Cortex of kidney (tissue), 1 donor: ENCODE measurements at places on chromosomes 3 and 15.

- no peak for DNase-seq
Observed at GRCh38 chr3:50442945-50443579, 60.4 kb downstream of the CACNA2D2 start.

DNA sequence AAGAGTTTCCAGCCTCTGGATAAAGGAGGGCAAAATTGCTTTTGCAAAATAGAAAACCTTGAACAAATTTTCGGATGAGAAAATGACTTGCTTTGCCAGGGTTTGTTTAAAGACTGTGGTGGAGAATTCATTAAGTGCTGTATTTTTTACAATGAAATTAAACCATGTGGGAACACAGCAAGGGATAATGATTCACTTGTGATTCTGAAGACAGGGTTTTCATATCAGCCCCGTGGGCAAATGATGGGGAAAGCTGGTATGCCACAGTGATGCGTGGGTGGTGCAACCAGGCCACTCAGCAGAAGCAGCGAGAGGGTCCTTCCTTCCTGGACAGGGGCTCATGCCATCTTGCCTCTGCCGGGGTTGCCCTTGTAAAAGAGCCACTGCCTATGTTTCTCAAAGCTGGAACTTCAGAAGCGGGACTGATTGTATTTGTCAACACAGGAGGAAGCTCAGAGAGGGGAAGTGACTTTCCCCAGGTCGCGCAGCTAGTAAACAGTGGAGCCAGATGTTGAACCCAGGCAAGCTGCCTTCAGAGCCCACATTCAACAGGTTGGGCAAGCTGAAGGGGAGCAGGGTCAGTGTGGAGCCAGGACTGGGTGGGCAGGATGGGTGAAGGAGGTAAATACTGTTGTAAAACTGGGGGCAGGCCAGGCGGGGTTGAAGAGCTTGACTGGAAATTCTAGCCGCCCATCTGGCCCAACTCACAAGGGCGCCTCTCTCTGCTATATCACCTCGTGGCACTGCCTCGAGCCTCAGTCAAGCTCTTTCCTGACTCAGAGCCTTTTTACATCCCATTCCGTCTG, 79.1 kb downstream of the TOP2B start:
- no peak for DNase-seq

DNA sequence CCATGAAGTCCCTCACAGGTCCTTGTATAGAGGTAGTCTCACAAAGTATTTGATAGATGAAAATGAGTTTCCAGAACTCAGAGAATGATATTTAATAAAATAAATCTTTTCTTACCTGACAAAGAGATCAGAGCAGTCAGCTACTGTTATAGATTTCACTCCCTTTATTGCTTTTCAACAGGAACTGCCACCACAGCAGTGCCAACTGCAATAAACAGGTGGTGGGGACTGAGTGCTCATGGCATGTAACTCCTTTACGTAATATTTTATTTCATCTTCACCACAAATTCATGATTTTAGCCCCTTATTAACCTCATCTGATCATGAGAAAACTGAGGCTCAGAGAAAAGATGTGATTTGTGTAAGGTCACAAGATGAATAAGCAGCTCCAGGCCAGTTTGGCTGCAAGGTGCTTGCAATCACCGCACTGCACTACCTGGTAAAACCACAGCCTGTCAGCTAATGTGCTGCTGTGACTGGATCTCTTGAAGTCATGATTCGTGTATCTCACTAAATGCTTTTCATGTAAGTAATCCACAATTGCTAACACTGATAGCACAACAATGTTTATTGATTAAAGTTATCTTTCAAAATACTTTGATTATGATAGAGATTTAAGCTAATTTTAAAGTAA, 78.8 kb downstream of the WNT5A start:
- DNase-seq: no peak

DNA sequence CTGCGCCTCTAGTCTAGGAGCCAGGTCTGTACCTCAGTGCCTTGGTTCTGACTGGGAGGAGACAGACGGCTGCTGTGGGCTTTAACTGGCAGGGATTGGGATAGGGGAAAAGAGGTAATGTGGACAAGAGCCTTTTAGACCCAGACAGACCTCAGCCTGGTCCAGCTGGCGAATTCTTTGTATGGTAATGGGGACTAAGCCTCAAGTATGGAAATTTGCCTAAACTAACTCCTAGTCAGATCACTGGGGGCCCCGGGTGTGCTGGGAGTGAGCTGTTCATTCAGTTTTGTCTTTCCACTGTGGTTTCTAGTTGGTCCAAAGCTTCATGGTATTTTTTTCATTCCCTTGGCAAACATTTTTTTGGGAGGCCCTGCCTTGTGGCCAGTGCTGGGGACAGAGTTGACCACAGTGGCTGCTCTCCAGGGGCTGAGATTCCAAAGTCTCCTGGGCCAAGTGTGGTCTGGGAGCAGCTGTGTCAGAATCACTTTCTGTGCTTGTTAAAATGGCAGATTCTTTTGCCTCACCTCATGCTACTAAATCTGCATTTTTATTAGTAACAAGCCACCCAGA, 261.4 kb upstream of the C2CD4B start:
- DNase-seq: no peak

DNA sequence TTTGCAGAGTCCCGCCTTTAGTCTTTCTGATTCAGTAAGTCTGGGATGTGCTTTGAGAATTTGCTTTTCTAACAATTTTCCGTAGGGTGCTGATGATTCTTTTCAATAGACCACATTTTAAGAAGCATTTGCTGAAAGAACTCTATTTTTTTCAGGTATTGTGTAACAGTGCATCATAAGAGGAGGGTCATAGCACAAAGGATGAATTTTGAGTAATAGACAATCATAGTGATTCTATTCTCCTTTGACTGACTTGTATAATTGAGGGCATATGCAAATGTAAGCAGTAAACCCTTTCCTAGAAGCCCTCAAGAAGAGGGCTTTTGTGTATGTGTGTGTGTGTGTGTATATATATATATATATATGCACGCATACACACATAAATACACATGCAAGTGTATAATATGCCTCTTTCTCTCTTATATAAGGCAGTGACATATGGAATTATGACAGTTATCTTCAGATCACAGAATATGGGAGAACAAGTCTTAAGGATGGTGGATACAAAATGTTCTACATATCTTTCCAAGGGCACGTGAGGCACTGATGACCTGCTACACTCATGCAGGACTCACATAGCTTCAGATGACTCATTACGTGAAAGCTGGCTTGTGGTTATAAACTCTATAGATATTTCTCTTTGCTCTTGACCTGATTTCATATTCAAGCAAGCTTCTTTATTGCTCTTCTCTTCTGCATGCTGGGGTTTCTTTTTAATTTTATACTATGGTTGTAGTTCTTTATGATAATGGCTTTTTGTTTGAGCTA, 6.5 kb upstream of the PLSCR1 start:
- no peak for DNase-seq

DNA sequence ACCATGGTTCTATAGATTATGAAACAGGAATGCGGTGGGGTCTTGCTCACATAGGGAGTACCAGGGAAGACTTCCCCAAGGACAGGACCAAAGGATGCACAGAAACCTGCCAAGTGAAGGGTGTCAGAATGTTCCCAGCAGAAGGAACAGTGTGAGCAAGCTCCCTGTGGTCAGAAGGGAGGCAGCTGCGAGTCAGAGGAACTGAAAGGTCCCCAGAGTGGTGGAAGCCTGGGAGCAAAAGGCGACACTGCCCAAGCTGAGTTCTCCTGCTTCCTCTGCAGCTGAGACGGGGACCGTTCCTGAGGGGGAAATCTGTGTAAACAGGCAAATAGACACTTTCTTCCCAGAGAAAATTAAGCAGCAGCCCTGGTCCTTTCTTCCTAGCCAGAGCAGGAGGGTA, 14.2 kb upstream of the SLC6A6 start:
- no peak for DNase-seq

DNA sequence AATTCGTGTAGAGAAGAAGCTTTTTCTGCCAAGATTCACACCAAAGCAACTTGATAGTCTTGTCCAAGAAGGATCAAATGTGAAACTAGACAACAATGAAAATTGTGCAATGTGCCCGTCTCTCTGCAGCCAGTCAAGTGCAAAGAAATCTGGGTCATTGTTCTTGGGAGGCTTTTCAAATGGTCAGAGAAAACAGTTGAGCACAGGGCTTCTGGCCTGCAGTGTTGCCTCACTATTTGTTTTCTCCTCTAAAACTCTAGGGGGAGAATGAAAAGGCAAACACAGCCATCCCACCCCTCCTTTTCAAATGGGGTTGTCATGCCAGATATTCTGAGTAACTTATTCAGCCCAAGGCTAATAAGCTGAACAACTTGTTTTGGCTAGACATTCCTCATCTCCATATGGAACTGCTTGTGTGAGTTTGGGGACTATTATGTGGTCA, 417.6 kb upstream of the CDIN1 start:
- no peak for DNase-seq

DNA sequence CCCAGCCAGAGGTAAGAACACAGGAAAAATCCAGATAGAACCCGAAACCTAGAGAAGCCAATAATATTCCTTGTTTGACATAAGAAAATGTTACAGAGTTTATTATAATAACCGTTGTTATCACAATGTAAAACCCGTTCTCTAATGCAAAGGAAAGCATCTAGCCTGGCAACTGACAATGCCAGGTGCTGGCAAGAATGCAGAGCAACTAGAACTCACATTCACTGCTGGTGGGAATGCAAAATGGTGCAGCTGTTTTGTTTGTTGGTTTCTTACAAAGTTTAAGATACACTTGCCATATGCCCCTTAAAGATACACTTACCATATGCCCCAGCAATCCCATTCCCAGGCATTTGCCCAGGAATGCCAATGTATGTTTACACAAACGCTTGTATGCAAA, 23.4 kb downstream of the VPS39 start:
- DNase-seq: no peak

- no peak for DNase-seq
Observed at GRCh38 chr3:125017406-125017805, 38.4 kb downstream of the HEG1 start.

- no peak for DNase-seq
Observed at GRCh38 chr15:62105266-62105665, 38.5 kb downstream of the C2CD4A start.

DNA sequence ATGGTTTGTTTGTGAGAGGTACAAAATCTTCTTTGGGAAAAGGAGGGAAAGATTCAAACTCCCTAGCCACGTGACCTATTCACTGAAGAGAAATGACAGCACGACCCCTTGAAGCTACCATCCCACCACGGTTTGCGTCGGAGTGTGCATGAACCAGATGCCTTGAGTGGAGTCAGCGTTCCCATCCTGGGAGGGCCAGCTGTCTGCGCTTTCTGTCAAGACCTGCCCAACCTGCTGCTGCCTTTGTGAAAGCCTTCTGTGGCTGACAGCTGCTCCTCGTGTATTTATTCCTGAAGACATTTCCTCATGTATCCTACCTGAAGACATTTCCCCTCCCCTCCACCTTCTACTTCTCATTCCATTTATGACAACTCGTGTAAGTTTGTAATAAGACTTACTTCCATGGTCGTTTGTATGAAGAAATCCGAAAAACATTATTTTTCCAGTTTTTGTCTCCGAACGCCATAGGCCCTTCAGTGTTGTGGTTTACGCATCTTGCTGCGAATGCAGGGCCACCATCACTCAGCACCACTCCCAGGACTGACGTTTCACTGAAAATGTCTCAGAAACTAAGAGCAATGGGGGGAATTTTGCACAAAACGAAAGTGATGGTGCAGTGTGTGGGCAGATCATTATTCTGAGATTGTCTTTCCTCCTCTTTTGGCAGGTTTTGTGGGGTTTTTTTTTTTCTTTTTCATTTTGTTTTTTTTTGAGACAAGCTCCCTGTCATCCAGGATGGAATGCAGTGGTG, 18.9 kb downstream of the EBLN2 start:
- DNase-seq: no peak

DNA sequence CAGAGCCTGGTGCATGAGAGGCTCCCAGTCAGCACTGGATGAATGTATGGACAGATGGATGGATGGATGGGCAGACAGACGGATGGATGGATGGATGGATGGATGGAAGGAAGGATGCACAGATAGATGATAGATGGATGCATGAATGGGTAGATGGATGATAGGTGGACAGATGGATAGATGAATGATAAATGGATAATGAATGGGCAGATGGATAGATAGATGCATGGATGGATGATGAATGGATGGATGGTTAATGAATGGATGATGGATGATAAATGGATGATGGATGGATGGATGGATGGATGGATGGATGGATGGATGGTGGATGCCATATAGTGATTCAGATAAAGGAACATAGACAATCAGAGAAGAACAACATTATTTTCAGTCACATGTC, 71.0 kb downstream of the SLC6A11 start:
- DNase-seq: no peak

- DNase-seq: no peak
Observed at GRCh38 chr3:135865085-135865484, 100.4 kb upstream of the PPP2R3A start.

DNA sequence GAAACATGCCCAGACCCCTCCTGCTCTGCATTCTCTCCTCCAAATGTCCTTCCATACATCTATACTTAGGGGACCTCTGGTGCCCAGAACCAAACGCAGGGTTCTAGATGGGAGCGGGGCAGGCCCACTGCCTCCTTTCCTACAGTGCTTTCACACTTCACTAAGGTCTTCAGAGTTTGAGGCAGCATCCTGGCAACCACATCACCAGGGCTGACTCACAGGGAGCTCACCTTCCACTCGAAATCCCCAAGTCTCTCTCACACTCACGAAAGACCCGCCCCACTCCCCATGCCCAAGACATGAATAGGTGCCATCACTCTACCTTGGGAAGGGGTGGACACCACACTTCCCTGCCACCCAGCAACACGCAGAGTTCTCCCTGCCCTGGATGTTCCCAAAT, 18.9 kb downstream of the HOMER2 start:
- DNase-seq: no peak

- DNase-seq: no peak
Observed at GRCh38 chr3:57696801-57697321, 4.0 kb upstream of the DENND6A start.

- DNase-seq: no peak
Observed at GRCh38 chr3:119301662-119302061, 7.5 kb downstream of the ARHGAP31 start.

GRCh38 chr3:105448338-105448982, 81.8 kb downstream of the ALCAM start:
- DNase-seq: no peak

GRCh38 chr15:62994975-62995681, 47.4 kb upstream of the TPM1 start:
- no peak for DNase-seq

- no peak for DNase-seq
Observed at GRCh38 chr15:54032066-54032465, 53.8 kb downstream of the UNC13C start.

- no peak for DNase-seq
Observed at GRCh38 chr15:66911131-66911700, 154.2 kb upstream of the SMAD3 start.

DNA sequence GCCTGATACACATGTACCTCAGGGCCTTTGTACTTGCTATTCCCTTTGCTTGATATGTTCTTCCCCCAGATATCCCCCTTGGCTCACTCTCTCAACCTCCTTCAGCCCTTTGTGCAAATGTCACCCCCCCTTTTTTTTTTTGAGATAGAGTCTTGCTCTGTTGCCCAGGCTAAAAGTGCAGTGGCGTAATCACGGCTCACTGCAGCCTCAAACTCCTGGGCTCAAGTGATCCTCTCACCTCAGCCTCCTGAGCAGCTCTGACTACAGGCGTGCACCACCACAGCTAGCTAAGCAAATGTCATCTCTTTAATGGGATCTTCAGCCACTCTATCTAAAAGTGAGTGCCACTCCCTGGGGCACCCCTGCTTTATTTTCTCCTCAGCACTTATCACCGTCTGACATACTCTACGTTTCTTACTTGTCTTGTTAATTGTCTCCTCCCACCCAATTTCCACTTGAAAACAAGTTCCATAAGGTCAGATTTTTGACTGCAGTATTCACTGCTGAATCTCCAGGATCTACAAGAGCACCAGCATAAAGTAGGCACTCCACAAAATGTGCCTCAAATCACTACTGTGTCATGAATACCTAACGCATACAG, 14.6 kb downstream of the IP6K2 start:
- no peak for DNase-seq
